Activated CD8-positive, alpha-beta T cell treated with anti-CD3 and anti-CD28 coated beads, Interleukin-2, amount 10 ng/mL, durations not matched to agents 7 days and 5 days (primary cell): ENCODE measurements at places on chromosomes 7 and 10.

GRCh38 chr10:70564113-70564725 is 38.3 kb downstream of the PRF1 start:
- no peaks in the 10 kb centered on the region for H3K36me3 ChIP-seq
- H3K4me1 ChIP-seq: peaks cover 66% of the 10 kb centered on the region
- no peak for DNase-seq
- no peak overlapping the region for H3K27ac ChIP-seq

DNA sequence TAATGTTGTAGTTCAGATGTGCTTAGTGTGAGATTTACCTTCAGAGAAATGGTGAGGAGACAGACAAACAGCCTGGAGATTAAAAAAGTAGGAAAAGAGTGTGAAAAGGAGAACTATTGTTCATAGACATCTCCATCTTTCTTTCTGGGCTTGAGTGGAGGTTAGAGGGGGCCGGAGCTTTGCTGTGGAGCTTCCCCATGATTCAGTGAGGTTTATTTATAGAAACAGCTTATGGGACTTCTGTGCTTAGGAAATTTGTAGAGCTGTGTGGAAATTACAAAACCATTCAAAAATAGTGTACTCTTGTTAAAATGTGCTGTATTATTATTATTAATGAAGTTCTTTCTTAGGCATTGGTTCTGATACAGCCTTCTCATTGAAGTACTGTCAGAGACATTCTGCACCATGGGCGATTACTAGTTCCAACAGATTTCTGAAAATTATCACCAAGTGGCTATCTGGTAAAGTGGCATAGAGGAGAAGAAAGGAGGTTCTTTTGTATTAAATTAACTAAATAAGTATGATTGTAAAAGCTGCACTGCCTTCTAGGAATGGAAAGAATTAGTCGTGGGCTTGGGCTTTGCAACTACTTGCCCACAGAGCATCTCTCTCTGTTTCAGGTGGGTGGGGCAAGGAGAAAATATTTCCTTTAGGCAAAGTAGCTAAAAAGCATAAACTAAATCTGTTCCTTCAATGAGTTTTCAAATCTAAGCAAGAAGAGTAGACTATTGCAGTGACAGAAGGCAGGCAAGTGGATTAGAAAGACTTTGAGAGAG is 8.7 kb upstream of the TCAF1 start:
- H3K4me1 ChIP-seq: no peaks in the 10 kb centered on the region
- no peak overlapping the region for H3K4me3 ChIP-seq
- no peaks in the 10 kb centered on the region for H3K36me3 ChIP-seq

DNA sequence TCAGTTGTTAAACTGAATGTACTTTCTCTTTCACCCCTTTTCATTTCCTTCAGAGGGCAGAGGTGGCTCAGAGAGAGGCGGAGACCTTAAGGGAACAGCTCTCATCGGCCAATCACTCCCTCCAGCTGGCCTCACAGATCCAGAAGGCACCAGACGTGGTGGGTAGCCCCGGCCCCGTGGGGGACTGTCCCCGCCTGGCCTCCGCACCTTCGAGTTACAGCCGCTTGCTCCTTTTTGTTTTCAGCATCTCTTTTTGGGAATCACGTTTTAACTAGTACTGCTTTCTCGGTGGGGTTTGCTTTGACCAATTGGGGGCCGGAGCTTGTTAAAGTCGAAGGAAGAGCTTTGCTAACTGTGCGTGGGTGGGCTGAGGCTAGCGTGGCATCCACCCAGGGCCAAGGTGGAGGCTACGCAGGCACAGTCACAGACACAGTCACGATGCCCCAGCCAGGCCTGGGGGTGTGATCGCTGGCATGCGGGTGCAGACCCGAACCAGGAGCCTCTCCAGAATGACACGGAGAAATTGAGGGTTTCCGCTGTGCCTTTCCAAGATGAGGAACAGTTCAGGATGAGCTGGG is 116.2 kb upstream of the SH2B2 start:
- no peaks in the 10 kb centered on the region for H3K27me3 ChIP-seq
- no peak overlapping the region for H3K27ac ChIP-seq
- no peaks in the 10 kb centered on the region for H3K36me3 ChIP-seq
- no peak overlapping the region for H3K4me3 ChIP-seq
- no peak for DNase-seq

- H3K36me3 ChIP-seq: peaks cover 8% of the 10 kb centered on the region
- H3K4me3 ChIP-seq: no peak overlapping the region
- H3K27ac ChIP-seq: no peak overlapping the region
- H3K27me3 ChIP-seq: no peaks in the 10 kb centered on the region
- DNase-seq: no peak
Measured at GRCh38 chr10:101616415-101617101, 28.4 kb downstream of the DPCD start.

- no peak overlapping the region for H3K4me3 ChIP-seq
- peaks cover 17% of the 10 kb centered on the region for H3K4me1 ChIP-seq
- H3K27ac ChIP-seq: no peak overlapping the region
Measured at GRCh38 chr10:114391599-114391998, 12.7 kb downstream of the AFAP1L2 start.

- no peak for DNase-seq
- H3K27ac ChIP-seq: no peak overlapping the region
- peaks cover 34% of the 10 kb centered on the region for H3K36me3 ChIP-seq
- no peak overlapping the region for H3K4me3 ChIP-seq
- no peaks in the 10 kb centered on the region for H3K4me1 ChIP-seq
Measured at GRCh38 chr10:101993221-101993620, 62.8 kb downstream of the ARMH3 start.

- H3K4me3 ChIP-seq: no peak overlapping the region
- DNase-seq: no peak
- no peaks in the 10 kb centered on the region for H3K36me3 ChIP-seq
- H3K4me1 ChIP-seq: no peaks in the 10 kb centered on the region
- H3K27me3 ChIP-seq: peaks cover 49% of the 10 kb centered on the region
Measured at GRCh38 chr7:22632674-22633073, 94.3 kb upstream of the IL6 start.

DNA sequence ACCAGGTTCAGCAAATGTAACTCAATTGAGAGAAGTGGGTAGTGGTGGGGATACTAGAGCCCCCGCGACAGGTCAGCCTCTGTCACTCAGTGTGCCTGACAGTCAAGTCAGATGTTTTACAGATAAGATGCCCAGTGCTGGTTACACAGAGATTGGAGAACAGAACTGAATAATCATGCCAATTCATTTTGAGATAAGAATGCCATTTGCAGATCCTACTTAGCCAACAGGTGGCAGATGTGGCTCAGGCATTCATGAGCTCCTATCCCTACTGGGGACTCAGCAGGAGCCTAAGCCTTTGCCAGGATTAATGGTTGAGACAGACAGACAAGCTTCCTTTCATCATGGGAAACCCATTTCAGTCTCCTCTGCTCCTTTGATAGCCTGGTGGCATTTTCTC is 137.8 kb downstream of the MAPK8 start:
- no peak overlapping the region for H3K4me3 ChIP-seq
- peaks cover 9% of the 10 kb centered on the region for H3K4me1 ChIP-seq

GRCh38 chr10:111126077-111126476 is 49.2 kb downstream of the ADRA2A start:
- no peaks in the 10 kb centered on the region for H3K36me3 ChIP-seq
- DNase-seq: no peak
- H3K4me1 ChIP-seq: no peaks in the 10 kb centered on the region
